ENCODE measurements at places on chromosomes 16 and 17. TPM values are rescaled to one million over a fixed set of nuclear protein-coding genes. Genes with fewer than 3 reads are reported as not detected.

DNA sequence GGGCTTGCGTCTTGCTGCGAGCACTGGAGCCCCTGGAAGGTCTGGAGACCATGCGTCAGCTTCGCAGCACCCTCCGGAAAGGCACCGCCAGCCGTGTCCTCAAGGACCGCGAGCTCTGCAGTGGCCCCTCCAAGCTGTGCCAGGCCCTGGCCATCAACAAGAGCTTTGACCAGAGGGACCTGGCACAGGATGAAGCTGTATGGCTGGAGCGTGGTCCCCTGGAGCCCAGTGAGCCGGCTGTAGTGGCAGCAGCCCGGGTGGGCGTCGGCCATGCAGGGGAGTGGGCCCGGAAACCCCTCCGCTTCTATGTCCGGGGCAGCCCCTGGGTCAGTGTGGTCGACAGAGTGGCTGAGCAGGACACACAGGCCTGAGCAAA lies 7.4 kb downstream of the MPG start:
- no peak for DNase-seq

GRCh38 chr17:21564262-21564661 lies 128.1 kb upstream of the KCNJ18 start:
- no peak for DNase-seq

- peak; percentile 96 for DNase-seq
Measured at GRCh38 chr17:78933959-78934568, 8.9 kb upstream of the TIMP2 start.

GRCh38 chr16:72924537-72924926 lies 123.4 kb downstream of the ZFHX3 start:
- no peak for DNase-seq

DNA sequence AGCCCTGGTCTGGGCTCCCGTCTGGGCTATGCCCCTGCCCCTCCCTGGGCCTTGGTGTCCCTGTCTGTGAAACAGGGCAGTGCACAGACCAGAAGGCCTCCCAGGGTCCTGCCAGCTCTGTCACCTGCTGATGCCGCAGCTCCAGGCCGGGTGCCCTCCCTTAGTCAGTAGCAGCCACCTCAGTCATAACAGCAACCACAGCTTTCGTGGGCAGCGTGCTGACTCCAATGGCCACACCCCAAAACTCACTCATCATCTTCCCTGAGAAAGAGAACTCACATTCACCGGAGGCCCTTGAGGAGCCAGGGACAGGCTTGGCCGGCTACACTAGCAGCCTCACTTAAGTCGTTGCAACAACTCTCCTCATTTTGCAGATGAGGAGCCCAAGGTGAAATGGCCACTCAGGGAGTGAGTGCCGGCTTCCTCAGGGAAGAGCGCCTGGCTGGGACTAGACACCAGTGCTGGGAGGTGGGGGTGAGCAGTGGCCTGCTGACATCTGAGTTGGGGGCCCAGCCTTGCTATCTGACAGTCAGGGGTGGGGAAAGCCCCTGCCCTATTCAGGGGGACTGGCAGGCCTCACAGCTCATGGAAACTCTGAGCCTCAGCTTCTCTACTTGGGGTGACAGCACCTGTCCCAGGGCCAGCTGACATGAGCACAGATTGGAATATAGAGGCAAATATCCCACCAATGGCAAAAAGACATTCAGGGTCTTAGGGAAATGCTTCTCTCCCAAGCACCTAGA lies 22.6 kb downstream of the SLC5A10 start:
- DNase-seq = no peak

DNA sequence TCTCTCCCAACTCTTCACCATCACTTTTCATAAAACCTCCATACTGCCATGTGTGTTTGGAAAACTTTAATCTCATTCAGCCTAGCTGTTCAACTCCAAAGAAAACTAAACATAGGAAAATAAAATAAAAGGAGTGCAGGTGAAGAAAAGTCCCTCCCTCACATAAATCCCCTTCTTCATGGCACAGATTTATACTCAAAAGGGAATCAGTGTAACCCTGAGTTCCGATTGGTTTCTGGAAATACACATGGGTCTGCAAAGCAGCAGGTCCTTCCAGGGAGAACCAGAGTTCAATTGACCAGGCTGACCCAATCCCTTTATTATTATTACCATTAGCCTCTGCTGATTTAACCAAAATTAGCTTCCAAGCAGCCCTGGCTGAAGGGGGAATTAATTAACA lies 8.9 kb upstream of the HOXB2 start:
- no peak for DNase-seq

- no peak for DNase-seq
Measured at GRCh38 chr17:63181856-63182255, 215.8 kb downstream of the TANC2 start.

- DNase-seq = peak; percentile 9
Measured at GRCh38 chr17:42525221-42525620, 10.8 kb upstream of the NAGLU start.

DNA sequence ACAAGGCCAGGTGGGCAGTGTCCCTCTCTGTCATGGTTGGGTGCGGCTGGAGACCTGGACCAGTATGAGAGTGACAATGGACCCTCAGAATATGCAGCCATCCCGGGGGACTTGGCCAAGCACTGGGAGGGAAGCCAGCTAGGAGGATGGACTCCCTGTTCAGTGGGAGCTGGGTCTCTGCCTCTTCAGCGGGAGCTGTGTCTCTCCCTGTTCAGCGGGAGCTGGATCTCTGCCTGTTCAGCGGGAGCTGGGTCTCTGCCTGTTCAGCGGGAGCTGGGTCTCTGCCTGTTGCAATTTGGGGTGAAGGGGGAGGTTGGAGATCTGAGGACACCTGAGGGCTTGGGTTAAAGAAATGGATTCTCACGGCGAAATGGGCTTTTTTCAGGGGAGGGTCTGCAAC lies 3.8 kb upstream of the PRSS33 start:
- DNase-seq = peak; percentile 59

GRCh38 chr16:27526180-27526579 lies 23.5 kb downstream of the GTF3C1 start:
- no peak for DNase-seq

GRCh38 chr16:58535100-58535499 lies 19.8 kb downstream of the SETD6 start:
- no peak for DNase-seq

GRCh38 chr16:89593841-89594240 lies 18.3 kb downstream of the CPNE7 start:
- DNase-seq = no peak

DNA sequence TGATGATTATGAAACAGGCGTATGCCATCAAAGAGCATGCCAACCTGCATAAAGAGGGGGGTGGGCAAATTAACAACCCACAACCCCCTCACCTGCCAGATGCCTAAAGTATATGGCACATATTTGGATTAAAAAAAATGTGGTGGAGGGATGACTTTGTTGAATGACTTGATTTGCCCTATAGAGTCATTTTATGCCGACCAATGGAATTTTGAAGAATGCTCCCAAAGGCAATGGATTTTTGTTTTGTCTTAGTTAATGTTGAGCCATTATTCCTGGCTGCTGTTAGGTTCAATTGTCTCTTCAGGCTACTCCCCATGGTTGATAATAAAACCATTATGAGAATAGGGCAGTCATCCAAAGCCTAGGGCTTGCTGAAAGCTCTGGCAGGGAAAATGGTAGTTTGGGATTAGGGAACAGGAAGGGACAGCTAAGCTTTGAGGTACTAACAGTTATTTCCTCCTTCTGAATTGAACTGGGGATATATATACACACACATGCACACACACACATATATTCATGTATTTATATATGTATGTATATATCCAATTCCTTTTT lies 5.8 kb upstream of the CHCT1 start:
- no peak for DNase-seq

TP53TG3F gene
- total RNA-seq = not detected

CXCL16 gene
- 8.0 TPM for total RNA-seq

KCNH4 gene
- not detected for total RNA-seq
